Head of caudate nucleus (tissue), 42 donors: ENCODE measurements at places on chromosomes 1 and 21.
A peak's percentile ranks its signal among the peaks of the same experiment; 100 is the strongest.

- no peak for DNase-seq
Measured at GRCh38 chr1:50851034-50851433, 109.0 kb downstream of the FAF1 start.

DNA sequence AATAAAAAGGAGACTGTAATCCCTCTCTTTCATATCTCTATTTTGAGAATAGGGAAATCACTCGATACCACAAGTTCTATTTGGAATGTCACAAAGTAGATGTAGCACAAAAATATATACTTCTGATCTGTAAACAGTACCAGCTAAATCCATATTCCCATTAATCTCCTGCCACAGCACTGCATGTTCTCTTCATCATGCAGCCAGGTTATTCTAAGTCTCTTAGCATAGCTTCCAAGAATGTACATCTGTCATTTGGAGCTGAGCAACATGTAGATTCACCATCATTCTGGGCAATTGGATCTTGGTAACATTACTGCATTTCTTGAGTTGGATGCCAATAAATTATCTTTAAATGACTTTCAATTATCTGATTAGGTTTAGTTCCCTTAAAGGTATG lies 1874.5 kb downstream of the MRPL39 start:
- no peak for DNase-seq

DNA sequence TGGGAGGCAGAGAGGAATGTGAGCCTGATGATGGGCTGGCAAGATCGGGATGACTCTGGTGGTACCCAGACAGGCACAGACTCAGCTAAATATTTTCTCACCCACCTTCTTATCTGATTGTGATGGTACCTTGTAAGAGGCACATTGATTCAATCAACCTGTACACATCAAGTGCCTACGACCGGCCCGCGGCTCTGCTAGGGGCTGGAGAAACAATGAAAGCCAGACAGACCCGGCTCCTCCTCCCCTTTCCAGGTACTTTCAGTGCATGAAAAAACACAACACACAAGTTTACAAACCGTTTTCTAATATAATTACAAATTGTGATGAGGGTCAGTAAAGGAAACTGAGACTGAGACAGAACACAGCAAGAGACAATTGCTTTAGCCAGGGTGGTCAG lies 115.0 kb downstream of the LACTBL1 start:
- no peak for DNase-seq

- DNase-seq, result no peak
Measured at GRCh38 chr21:33998809-33999208, 74.6 kb upstream of the MRPS6 start.

GRCh38 chr1:210125143-210125542 lies 107.5 kb upstream of the SERTAD4 start:
- no peak for DNase-seq

GRCh38 chr1:230056098-230056497 lies 10.9 kb upstream of the GALNT2 start:
- no peak for DNase-seq

DNA sequence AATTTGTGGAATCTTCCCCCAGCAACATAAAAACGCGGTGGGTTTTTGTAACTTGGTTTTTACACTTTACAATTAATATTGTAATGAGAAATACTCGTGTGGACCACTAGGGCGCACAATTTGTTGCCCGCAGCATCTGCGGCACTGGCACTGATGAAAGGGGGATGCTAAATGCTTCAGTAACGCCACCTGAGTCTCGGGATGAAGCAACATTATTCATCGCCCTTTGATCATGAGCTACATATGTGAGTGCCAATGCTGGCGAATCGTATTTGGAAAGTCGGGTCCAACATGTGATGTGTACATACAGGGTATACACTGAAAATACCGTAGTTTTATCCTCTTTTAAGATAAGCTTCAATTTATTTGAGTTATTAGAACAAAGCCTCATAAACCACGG lies 34.2 kb upstream of the COX20 start:
- peak; percentile 49 for DNase-seq

- DNase-seq, result no peak
Measured at GRCh38 chr1:16145662-16146278, 10.1 kb downstream of the EPHA2 start.

DNA sequence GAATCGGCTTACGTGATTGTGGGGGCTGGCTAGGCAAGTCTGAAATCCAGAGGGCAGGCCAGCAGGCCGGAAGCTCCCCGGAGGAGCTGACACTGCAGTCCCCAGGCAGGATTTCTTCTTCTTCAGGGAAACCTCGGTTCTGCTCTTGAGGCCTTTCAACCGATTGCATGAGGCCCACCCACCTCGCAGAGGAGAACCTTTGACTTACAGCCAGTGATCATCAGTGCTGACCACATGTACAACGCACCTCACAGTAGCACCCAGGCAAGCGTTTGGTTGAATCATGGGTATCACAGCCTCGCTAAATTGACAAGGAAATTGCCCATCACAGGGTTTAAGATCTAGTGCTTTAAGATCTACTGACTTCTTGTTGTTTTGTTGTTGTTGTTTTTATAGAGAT lies 23.6 kb upstream of the GPR157 start:
- no peak for DNase-seq

GRCh38 chr1:12170263-12170671 lies 3.5 kb downstream of the TNFRSF1B start:
- no peak for DNase-seq

GRCh38 chr1:30715216-30715615 lies 8.2 kb downstream of the MATN1 start:
- no peak for DNase-seq

GRCh38 chr21:45834821-45835293 lies 146.7 kb upstream of the COL6A1 start:
- DNase-seq, result no peak

DNA sequence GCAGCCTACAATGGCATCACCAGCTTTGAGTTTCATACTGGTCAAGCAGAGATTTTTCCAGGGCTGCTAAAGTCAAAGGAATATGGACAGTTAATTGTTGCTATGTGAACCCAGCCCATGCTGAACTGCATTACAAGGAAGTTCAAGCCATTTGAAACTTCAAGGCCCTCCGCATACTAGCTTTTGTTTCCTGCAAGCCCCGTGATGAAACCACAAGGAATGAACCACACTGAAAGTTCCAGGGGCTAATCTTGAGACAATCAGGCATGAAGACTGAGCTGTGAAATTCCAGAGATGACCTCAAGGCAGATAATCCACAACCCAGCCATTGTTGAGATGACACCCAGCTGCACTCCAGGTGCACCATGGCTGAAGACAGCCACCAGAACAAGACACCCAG lies 180.8 kb downstream of the C1orf21 start:
- no peak for DNase-seq

DNA sequence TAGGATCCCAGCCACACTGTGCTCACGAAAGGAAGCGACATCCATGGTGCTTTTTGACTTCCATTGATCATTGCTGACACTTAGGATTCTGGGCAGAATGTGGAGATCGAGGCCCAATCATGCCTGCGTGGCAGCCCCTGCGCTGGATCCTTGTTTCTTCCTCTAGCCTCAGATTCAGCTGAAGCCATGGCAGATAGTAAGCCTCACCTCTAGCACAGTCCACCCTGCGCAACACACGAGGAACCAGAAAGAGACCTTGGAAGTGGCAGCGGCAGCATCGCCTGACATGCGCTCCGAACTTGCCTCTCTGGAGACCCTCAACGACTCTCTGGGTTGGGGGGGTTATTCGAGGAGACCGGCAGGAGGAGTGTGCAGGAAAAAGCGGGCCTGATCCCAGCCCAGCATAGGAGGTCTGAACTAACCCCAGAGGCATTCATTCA lies 10.6 kb downstream of the HLX start:
- DNase-seq, result no peak

DNA sequence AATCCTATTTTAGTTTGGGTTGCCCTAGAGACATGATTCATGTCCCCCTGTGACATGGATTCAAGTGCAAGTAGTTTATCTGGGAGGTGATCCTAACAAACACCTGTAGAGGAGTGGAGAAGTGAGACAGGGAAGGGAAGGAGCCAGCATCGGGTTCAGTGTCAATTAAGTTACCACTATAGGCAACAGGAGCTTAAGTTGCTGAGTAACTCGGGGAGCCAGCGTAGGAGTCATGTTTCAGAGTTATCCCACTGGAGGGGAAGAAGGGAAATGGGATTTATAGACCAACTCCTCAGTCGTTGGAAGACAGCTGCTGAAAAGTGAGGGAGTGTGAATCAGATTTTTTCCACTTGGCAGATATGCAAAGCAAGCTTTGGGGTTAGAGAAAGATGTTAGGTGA lies 54.9 kb downstream of the SLC30A7 start:
- no peak for DNase-seq

GRCh38 chr1:61392409-61393242 lies 310.3 kb downstream of the NFIA start:
- DNase-seq, result no peak

GRCh38 chr1:93847811-93848288 lies 31.2 kb downstream of the DNTTIP2 start:
- peak; percentile 40 for DNase-seq

GRCh38 chr1:196387766-196388165 lies 220.5 kb downstream of the KCNT2 start:
- no peak for DNase-seq

DNA sequence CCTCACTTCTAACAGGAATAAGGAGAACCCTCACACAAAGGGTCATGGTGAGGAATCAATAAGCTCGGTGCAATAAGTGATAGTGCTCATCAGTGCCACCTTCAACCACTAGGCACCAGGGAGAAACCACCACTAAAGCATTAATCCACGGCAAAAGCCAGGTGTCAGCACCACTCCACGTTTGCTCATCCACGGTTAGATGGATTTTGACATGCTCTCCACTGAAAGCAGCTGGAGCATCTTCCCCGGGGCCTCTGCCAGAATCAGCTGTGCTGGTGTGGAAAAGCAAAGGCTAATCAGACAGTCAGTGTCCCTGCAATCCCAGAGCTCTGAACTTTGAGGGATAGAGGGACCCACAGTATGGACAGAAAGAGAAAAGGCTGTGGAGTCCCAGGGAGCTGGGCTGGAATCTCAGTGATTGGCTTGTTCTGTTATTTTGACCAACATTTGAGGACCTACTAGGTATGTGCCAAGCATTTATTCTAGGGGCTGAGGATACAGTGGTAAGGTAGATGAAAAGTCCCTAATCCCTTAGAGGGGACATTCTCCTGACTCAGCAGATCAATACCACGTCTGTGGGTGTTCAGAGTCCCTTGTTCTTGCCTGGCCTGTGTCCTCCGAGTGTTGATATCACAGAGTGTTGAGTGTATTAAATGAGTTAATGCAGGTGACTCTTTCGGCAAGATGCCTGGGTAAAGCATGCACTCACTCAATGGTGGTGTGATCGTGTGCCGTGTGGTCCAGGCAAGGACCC lies 41.3 kb downstream of the FHAD1 start:
- no peak for DNase-seq

DNA sequence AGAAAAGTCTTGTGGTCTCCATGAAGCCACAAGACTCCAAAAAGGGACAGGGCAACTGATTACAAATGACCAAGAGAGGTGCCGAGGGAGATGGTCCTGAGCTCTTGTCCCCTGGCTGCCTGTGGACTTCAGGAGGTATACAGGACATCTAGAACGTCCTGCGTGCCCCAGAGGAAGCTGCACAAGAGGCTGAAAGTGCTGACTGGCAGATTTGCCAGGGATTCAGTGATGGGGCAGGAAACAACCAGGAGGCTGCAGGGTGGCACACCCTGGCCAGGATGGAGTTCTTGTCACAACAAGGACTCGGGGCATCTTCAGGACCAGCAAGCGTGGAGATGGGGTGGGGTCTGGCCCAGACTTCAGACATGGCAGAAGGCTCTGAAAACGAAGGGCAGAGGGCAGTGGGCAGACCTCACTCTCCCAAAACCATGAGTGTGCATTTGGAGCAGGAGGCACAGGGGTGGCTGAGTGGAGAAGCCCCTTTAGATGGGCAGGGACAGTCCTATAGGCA lies 13.4 kb upstream of the PKP1 start:
- DNase-seq, result no peak

DNA sequence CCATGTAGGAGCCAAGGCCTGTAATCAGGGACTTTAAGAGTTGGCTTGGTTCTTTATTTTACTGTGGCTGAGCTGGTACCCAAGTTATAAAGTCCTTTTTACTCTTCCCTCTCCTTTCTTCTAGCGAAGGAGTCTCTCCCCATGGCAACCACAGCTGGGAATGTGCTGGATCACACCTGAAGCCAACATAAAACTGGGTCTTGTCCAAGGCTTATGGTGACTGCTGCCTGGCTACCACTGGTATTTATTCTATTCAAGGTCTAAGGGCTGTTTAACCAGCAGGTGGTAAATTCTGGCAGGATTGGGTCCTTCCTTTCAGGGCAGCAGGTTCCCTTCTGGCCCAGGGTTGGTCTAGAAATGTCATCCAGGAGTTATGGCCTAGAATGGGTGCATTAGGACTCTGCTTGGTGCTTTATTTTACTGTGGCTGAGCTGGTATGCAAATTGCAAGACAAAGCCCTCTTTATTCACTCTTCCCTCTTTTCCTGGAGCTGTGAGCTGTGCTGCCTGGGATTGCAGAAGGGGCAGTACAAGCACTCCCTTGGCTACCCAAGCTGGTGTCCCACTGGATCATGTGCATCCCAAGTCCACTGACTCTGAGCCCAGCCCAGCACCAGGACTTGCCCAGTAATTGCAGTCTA lies 26.6 kb downstream of the SLC22A15 start:
- peak; percentile 52 for DNase-seq

GRCh38 chr1:90161625-90162024 lies 166.7 kb downstream of the ZNF326 start:
- DNase-seq, result no peak

GRCh38 chr1:116667575-116668105 lies at the start of gene IGSF3:
TSS of gene IGSF3 (minus strand) at chr1:116667733. CDS start at chr1:116666326, 1,407 bp downstream.
- DNase-seq, result peak; percentile 60

DNA sequence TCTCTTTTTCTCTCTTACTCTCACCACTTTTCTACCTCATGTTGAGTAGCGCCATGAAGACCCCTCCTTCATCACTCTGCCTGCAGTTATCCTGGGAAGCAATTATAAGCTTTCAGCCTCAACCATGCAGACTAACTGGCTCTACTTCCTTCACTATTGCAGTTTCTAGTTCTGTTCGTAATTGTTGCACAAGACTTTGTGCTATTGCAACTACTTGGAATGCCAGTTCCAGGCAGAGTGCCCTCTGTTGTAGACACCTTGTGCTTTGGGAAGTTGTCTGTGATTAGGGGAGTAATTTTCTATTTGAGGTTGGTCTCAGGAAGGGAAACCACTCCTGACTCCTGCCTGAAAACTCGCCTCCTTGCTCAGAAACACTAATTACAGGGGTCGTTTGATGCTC lies 19.4 kb downstream of the PGM1 start:
- no peak for DNase-seq

- DNase-seq, result peak; percentile 31
Measured at GRCh38 chr1:167499664-167500101, 18.6 kb downstream of the CD247 start.
